Right renal cortex interstitium (tissue), 3 donors: ENCODE measurements at places on chromosomes 1 and 21. TPM values are rescaled to one million over a fixed set of nuclear protein-coding genes. Genes with fewer than 3 reads are reported as not detected.

DNA sequence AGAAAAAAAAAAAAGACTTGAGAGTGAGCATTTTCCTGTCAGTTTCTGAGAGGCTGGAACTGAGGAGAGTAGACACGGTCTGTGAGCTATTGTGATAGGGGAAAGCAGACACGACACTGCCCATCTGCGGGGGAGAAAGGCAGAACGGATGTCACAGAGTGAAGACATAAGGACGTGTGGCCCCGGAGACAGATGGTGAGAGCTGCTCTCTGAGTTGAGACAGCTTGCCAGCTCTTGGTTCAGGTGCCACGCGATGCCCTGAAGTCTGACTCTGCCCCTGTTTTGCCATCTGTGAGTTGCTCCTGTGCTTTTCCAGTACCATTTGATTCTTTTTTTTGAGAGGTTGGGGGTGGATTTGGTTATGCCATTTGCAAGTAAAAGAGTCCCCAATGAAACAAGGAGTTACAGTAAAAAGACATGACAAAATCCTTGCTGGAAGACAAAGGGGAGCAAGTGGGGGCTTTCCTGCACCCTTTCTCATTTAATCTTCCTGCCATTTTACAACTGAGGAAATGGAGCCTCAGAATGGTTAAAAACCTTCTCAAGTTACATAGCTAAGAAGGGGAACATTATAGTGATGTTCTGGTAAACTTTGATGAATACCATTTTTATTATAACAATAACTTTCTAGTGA is 128.9 kb upstream of the DNAH14 start:
- no peak for DNase-seq

DNA sequence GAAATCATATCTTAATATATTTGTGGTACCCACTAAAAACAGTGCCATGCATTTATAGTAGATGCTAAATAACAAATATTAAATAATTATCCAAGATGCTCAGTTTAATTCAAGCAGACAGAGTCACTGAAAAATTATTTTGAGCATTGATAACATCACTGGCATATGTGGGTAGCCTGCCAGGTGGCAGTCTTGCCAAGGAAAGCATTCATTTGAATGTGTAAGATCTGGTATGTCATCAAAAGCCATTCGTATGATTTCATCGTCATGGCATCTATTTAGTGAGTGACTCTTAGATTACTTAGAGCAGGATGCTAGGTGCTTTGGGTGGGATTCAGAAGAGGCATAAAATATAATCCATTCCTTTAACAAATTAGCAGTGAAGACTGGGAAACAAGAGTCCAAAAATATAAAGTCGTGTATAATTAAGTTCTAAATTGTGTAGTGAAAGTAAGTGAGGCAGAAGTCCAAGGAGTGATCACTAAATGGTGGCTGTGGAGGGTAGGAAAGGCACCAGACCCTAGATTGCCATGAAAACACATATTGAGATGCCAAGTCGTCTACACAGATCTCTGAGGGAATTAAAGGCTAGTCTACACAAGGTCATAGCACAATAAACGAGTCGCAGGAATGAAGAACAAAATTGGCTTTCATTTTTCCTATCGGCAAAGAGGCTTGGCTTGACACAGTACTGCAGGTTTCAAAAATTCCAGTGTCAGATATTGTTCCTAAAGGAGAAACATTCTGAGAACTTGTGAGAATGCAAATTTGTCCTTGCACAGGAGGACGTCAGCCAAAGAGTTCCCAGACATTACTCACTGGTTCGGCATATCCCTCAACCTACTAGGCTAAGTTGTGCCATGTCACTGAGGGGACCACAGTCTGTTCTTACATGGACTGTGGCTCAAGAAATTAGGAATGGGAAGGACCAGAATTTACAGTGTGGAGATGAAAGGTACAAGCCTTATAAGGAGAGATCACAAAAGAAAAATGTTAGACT is 130.8 kb downstream of the LYPLAL1 start:
- no peak for DNase-seq

DNA sequence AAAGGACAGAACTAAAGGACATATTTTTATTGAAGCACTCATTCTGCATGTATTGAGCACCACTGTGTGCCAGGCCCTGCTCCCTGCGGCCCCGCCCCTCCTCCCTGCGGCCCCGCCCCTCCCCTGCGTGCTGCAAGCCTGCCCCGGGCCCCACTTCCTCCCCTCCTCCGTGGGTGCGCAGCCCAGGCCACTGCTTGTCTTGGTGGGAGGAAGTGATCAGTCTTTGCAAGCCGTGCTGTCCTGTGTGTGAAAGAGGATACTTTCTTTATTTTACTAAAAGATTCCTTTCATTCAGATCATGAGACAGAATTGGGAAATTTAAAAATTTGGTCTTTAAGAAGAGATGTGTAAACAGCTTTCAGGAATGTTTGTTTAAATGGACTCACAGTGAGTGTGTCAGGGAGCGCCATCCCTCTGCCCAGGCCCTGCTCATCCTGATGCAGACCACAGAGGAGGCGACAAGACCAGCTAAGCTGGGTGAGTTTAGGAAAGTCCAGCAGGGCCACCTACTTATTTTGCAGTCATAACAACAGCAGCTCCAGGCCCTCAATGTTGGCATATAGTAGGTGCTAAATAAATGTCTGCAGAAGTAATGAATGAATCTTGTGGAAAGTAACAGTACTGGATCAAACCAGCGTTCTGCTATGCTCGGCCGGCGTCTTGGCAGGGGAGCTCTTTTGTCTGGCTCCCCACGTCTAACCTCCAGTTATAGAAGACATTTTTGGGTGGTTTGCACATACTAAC is 88.3 kb upstream of the SELENON start:
- no peak for DNase-seq

DNA sequence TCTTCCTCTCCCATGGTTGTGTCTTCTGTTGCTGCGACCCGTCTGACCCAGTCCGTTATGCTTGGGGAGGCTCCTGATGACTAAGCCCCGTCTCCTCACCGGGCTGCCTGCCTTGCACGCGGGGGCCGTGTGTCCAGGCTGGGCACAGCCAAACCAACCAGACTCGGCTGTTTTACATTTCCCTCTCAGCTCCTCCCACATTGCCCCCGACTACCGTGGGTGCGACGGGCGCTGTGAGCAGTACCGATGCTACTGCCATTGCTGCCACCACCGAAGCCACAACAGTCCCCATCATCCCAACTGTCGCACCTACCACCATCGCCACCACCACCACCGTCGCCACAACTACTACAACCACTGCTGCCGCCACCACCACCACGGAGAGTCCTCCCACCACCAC is 46.0 kb upstream of the CNTN2 start:
- no peak for DNase-seq

DNA sequence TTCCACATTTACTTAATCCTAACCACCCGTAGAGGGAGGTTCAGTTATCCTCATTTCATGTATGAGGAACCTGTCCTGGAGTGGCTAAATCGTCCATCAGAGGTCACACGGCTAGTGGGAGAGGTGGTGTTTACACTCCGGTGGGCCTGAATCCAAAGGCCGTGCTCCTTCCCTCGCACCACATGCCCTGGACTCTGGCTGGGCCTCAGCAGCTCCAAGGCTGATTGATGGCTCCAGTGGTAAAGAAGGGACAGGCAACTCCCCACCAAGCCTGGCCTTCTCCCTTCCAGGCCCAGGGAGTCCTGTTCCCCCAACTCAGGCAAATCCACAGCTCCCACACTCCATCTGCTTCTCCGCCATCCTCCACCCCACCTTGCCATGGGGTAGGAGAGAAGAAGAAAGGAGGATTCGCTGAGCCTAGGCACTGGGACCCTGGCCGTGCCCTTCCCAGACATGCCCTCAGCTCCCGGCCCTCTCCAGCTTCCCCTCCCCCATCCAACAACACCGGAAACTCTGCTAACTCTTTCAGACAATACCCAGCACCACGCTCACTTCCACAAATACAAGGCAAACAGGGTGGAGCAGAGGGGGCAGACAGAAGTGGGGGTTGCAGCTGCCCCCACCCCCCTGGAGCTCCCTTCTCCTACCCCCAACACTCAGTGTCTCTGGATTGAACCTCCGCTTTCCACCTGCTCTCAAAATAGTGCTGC is 10.9 kb downstream of the ARHGEF2 start:
- no peak for DNase-seq

GRCh38 chr1:21350202-21350885 is 60.1 kb upstream of the ECE1 start:
- DNase-seq, result no peak

- no peak for DNase-seq
These were observed 88.8 kb downstream of the RGL1 start for GRCh38 chr1:183893561-183894289.

Gene UTS2
- polyA plus RNA-seq, result not detected

Gene UBE2U
- not detected for polyA plus RNA-seq

Gene RGS16
- 0.71 TPM for polyA plus RNA-seq
